ENCODE measurements at places on chromosomes 7 and 10. TPM values are rescaled to one million over a fixed set of nuclear protein-coding genes. Genes with fewer than 3 reads are reported as not detected.

DNA sequence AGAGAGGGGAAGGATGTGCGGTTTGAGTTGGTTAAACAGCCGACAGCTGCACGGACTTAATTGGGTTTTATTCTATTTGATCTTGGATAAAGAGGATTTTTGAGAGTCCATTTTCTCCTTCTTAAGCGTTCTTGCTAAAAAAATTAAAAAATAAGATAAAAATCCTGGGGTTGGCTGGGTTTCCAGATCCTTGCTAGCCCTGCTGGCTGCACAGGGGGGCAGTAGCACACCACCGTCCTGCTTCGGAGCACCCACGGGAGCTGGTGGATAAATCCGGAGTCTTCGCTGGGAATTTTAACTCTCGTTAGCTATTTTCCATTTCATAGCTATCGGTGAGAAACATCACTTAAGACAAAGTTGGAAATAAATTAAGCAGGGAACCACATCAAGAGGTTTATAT is 792.0 kb downstream of the TYW1 start:
- DNase-seq, result peak; percentile 2

DNA sequence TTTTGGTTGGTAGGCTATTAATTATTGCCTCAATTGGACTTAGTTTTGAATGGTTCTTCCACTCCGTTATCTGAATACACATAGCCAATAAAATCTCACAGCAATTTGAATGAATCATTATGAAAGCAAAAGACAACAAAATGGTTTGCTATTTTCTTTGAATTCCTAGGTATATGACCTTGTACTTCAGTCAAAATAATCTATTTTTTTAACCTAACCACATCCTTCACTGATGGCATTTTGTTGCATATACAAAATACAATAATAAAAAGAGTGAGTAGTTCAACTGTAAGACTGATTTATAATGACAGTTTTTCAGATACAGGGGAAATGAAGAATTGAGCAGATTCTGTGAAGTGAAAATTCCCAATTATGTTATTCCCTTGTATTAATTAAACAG is 433.1 kb downstream of the HTR7 start:
- no peak for DNase-seq

The ST8SIA6 gene
- 0.09 TPM for total RNA-seq

DNA sequence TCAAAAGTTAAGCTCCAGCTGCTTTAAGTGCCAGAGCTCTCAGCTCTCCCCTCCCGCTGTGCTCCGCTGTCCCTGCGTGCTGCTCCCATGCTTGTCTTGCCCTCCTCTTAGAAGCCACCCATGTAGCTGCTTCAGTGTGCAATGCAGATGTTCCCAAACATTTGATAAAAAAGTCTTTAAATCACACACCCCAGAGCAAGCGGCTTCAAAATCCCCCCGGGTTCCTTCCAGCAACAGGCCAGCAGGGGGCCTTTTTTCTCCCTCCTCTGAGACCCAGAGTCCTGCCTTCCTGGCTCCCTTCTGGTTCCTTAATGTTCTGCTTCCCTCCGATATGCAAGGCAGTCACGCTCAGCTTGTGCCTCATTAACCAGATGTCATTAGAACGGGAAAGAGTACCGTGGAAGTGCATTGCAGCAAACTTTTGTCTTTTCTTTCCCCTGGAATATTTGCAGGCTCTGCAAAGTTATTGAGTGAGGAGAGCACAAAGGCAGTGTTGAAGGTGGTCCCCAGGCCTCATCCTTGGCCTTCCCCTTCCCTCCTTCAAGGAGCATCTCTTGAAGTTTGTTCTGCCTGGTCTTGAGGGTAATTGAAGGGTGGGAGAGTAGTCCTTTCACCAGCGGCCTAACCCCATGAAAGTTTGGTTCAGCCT is 25.5 kb downstream of the LDB3 start:
- DNase-seq, result peak; percentile 70

DNA sequence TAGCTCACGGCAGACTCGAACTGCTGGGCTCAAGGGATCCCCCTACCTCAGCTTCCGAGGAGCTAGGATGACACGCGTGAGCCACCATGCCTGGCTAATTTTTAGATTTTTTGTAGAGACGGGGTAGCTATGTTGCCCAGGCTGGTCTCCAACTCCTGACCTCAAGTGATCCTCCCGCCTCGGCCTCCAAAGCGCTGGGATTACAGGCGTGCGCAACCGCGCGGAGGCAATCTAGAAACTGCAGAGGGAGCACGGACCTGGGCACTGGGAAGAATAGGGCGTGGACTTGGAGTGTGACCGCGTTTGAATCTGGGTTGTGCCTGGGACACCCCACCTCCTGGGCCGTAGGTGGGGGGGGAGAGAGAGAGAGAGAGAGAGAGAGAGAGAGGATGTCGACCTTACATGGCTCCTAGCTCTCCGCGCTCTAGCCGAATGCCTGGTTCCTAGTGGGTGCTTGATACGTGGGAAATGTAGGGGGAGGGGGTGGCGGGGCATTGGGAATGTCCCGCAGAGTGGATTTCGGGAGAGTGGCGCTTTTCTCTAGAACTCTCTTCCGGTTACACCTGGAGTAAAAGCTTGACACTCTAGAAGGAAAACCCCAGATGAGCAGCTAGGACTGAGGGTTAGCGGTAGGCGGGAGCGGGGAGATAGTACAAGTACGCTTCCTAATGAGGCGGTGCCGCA is 1.2 kb upstream of the MAP3K8 start:
- no peak for DNase-seq

- no peak for DNase-seq
These were observed 7.1 kb upstream of the KLHL7 start for GRCh38 chr7:23098460-23098859.

DNA sequence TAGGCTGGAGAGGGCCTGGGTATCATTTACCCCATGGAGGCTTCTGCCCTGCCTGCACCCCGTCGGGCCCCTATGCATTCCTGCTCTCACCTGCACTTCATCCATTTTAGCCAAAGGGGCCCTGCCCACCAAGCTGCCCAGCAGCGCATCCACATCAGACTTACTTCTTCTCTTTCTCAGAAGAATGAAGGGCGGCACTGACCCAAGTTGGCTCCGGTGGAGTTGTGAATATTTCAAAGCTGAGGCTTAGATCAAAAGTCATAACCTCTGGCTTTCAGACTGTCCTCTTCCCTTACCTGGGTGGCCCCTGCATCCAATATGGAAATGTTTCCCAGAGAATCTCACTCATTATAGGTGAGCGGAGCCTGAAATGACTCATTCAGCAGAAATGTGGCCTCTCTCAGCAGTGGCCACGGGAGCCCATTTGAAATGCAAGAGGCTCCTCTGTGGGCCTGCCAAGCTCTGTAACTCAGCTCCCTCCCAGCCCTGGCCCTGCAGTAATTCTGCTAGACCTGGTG is 117.6 kb upstream of the TCF7L2 start:
- DNase-seq, result no peak

DNA sequence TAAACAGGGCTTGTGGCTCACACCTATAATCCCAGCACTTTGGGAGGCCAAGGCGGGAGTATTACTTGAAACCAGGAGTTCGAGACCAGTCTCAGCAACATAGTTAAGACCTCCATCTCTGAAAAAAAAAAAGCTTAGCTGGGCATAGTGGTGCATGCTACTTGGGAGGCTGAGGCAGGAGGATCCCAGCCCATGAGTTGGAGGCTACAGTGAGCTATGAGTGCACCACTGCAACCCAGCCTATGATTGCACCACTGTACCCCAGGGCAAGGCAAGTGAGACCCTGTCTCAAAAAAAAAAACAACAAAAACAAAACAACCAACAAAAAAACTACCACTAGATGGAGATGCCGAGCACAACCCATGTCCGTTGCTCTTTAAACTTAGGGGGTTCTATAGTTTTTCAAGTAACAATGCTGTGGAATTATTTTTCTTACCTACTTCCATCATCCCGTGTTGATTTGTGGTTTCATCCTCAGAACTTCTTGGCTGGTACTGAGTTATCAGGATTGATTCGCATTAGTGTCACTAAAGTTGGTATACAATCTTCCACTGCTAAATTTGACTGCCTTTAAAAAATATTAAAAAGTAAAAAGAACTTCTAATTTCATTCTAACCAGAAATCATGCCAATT is 12.2 kb upstream of the REPIN1 start:
- DNase-seq, result peak; percentile 59

DNA sequence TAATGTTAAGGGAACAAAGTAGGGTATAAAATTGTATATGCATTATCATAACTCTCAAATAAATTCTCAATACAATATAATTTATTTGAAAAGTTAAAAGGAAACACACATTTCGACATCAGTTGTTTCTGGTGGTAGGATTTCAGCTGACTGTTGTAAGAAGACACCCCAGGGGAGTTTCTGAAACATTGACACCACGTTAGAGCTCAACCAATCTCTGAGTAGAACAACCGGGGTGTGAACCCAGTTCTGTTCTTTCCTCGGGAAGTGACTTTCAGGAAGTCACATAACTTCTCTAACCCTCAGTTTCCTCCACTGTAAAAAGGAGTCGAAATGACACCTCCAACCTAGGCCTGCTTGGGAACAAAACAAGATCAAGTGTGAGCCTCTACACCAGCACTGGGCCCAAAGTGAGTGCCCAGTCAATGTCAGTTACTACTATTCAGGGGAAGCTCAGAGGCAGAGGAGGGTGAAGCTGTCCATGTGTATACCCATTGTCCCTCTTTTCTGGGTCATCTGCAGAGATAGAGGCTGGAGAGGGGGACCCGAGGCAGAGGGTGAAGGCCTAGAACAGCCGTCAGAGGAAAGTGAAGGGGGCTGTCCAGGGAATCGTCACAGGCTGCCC is 67.1 kb downstream of the AOAH start:
- no peak for DNase-seq

- DNase-seq, result no peak
These were observed 63.1 kb upstream of the LEP start for GRCh38 chr7:128177768-128178550.

DNA sequence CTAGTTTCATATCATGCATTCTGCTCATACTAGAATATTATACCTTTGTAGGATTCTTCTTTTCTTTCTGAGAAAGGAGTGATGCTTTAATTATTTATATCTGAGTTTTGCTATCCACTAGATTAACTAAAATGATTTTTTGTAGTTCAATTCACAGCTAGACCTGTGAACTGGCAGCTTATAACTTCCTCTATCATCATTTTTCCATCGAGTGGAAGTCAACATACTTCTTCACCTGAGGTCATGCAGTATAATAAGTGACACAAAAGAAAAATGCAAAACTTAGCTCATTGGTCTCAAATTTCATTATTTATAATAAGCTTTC is 8.0 kb downstream of the LRRN3 start:
- DNase-seq, result no peak

The LRRC61 gene
- 0.09 TPM for total RNA-seq

- no peak for DNase-seq
These were observed 16.8 kb upstream of the MSMB start for GRCh38 chr10:46062723-46063428.

GRCh38 chr7:38178695-38179344 is 775 bp downstream of the STARD3NL start:
- DNase-seq, result peak; percentile 63

The CACNB2 gene
- 2.1 TPM for total RNA-seq

DNA sequence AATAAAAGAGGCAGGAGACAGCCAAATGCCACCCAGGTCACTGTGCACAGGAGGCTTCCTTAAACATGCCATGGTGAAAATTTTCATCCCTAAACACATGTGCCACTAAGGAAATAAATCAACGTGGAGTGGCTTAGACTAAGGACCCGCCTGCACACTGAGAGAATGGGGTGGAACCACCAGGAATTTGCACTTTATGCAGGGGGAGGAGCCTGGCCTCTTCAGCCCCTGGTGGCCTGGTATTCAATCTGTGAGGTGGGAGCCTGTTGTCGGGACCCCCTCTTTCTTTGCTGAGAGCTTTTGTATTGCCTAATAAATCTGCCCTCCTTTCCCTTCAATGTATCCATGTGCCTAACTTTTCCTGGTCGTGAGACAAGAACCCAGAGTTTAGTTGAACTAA is 204.6 kb upstream of the NRP1 start:
- no peak for DNase-seq

- DNase-seq, result peak; percentile 56
These were observed 24.0 kb downstream of the ELFN1 start for GRCh38 chr7:1693991-1694524.

DNA sequence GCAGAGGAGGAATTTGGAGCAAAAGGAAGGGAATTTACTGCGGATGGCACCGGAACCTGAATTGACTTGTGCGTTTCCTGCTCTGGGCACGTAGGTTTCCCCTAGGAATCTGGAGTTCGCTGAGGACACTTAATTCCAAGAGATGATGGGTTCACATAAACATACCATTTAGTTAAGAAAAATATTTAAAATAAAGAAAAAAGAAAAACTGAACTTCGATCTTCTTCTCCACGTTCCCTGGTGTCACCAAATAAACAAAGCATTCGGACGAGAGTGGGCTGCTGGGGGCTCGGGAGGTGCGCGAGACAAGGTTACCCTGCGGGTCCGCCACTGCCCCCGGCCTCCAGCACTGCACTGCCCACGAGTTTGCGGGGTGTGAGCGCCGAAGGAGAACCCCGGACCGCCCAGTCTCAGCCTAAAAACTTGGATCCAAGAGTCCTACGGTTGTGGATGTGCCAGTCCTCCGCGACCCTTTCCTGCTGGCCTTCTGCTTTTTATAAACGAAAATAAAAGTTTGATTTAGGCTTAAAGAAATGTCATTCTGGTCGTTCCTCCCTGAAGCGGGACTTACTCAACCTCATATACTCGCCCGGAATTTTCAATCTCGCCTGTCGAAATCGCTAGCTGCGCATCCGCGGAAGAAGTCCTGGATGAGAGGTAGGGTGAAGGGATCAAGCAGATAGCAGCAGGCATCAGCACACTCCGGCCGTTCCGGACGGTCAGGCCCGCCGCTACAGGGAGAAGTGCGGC is 30.3 kb downstream of the SKIDA1 start:
- DNase-seq, result peak; percentile 44

GRCh38 chr10:12839941-12840611 is 161.4 kb downstream of the CCDC3 start:
- DNase-seq, result peak; percentile 31

DNA sequence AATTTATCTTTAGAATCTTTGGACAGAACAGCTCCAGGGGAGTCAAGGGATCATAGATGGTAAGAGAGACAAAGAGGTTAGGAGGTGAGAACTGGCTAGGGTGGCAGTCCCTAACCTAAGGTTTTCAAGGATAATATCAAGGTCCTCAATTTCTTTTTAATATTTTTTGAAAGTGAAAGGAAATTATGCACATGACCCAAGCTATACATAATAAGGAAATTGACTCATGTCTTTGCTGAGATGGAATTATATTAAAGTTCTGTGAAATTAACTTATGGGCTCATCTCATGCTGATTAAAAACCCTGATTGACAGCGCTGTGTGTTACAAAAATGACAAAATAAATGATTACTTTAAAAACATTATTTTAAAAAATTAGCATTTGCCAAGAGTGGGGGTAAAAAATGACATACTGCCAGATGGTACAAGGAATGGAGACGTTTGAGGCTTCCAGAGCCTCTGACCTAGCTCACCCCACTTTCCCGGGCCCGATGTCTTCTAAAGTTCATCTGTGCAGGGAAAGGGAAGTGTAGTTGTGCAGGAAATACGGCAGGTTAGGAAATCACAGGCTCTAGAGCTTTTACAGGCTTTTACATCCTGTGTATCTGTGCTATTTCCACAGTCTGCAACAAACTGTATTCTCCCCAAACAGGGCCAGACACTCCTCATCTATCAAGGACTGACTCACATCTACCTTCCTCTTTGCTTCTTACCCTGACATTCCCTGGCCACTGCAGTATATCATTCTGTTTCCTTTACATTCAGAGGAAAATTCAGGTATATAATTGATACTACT is 185.6 kb upstream of the PRSS58 start:
- DNase-seq, result no peak

- peak; percentile 47 for DNase-seq
These were observed at the start of gene CABCOCO1 for GRCh38 chr10:61662794-61663259. TSS of gene CABCOCO1 (plus strand) at chr10:61662929. CDS start at chr10:61662973, 44 bp downstream.

GRCh38 chr10:22581461-22581860 is 132.9 kb downstream of the PIP4K2A start:
- DNase-seq, result no peak
